Activated T-cell treated with anti-CD3 and anti-CD28 coated beads for 1 hour (primary cell): ENCODE measurements at places on chromosomes 2 and 18.

GRCh38 chr2:59779571-59779970 lies 773.9 kb downstream of the BCL11A start:
- no peak for DNase-seq

DNA sequence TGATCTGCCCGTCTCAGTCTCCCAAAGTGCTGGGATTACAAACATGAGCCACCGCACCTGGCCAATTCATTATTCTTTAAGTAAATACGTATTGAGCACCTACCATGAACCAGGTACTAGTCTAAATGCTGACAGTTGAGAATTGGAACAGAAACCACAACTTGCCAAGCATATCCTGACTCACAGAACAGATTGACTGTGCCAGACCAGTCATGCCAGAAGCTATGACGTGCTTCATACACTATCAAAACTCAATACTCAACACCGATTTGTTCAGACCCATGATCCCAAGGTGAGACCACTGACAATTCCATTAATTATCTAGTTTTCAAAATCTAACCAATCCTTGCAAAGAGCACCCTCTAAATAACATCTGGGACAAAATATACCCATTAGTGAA lies 148.6 kb downstream of the B3GNT2 start:
- no peak for DNase-seq

- no peak for DNase-seq
These were observed 27.9 kb downstream of the KCNIP3 start for GRCh38 chr2:95325026-95325425.

GRCh38 chr2:82954868-82955267 lies 1504.2 kb downstream of the SUCLG1 start:
- DNase-seq: no peak

- no peak for DNase-seq
These were observed 372.6 kb upstream of the VRK2 start for GRCh38 chr2:57674025-57674424.

DNA sequence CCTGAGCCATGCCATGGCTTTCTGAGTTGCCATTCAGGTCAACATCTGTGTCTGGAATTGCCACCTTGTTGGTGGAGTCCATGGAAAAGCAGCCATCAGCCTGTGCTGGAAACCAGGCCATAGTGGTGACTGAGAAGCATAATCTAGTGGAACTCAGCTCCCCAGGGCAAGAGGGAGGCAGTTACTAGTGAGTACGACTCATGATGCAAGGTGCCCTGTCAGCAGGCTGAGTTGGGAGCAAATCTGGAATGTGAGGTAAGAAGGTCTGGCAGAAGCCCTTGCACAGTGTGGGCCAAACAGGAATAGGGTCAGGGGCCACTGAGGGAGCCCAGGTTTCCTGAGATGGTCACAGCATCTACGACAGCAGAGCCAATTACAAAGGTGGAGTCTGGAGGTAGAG lies 37.1 kb downstream of the SULT1C2 start:
- DNase-seq: no peak

- DNase-seq: no peak
These were observed 109.1 kb upstream of the CRIM1 start for GRCh38 chr2:36246320-36246990.

DNA sequence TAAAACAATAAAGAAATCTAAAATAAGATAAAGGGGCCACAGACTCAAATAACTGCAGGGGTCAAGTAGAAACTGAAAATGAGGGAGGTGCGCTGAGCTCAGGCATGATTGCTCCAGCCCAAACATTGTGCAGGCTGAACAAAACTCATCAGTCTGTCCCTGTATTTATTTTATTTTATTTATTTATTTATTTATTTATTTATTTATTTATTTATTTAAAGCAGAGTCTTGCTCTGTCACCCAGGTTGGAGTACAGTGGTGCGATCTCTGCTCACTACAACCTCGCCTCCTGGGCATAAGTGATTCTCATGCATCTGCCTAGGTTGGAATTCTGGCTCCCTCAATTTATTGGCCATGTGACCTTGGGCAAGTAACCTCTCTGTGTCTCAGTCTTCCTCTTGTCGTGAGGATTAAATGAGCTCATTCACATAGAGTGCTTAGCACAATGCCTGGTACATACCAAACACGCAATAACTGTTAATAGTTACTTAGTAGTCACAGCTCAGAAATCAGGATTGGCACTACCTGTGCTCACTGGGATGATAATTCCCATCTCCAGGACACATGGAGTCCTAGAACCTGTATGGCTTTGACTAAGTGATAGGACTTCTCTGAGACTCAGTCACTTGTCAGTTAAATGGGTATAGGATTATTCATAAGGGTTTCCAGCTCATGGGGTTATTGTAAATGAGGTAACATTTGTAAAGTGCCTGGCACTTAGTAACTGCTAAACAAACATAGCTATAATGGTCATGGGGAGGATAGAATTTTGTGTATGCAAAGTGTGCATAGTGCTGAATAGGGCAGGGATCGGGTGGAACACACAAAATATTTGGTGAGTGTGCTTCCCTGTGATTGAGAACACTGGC lies 6.0 kb downstream of the SPEG start:
- no peak for DNase-seq

GRCh38 chr2:227577555-227577954 lies 21.1 kb upstream of the SCYGR2 start:
- no peak for DNase-seq

DNA sequence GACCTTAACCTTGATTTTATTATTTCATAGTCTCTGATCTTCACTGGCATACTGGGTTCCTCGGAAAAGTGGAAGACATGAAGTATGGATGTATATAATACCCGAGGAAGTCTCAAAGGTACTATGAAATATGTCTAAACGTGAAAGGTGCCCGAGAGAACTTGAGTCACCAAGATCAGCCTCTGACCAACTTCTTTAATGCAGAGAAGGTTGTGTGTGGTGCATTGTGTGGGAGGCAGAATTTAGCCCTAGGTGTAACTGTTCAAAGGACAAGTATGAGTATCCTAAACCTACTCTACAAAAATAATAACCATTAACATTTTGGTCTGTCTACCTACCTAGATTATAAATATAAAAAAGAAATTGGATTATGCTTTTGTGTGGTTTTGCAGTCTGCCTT lies 36.1 kb downstream of the OSBPL6 start:
- no peak for DNase-seq

- DNase-seq: no peak
These were observed 225.5 kb downstream of the DOK6 start for GRCh38 chr18:69626171-69626570.

GRCh38 chr2:9830685-9831410 lies 12.4 kb upstream of the TAF1B start:
- no peak for DNase-seq

- DNase-seq: no peak
These were observed 315.4 kb downstream of the CDH2 start for GRCh38 chr18:27861539-27861938.
